ENCODE measurements at places on chromosomes 1 and 21. TPM values are rescaled to one million over a fixed set of nuclear protein-coding genes. Genes with fewer than 3 reads are reported as not detected.
A peak's percentile ranks its signal among the peaks of the same experiment; 100 is the strongest.

DNA sequence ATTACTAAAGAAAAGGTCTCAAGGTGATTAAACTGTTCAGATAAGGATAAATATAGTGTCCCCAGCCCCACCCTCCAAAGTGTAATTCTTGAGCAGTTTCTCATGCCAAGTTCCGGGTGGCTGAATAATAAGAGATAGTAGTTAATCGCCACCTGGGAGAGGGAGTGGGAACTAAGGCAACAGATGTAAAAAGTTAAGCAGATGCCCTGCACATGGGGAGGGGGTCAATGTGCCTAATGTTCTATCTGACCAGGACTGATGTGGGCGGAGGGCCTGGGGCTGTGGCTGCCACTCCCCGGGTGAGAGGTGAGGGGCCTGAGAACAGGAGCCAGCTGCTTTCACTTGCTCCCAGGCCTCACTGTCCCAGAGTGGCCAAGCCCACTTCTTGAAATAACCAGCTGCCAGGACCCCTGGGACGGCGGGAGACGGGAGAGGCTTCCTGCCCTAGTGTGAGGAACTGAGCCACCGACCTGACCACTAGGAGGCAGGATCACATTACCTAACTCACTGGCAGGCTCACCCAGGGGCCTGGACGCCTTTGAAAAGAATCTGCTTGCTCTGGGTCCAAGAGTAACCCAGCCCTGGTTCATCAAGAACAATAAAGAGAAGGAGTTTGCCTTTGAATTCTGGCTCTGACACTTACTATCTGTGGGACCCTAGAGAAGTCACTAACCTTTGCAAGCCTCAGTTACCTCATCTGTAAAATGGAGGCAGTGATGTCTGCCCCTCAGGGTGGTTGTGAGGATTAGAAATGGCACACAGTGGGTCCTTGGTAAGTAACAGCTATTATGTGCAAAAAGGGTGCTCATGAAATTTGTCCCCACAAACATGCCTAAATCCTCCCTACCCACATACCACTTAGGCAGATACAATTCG, 179.2 kb downstream of the ATG4C start:
- no peaks in the 10 kb centered on the region for H3K36me3 ChIP-seq
- no peaks in the 10 kb centered on the region for H3K27me3 ChIP-seq
- H3K4me1 ChIP-seq: no peaks in the 10 kb centered on the region
- no peak overlapping the region for H3K4me3 ChIP-seq
- H3K27ac ChIP-seq: no peak overlapping the region

GRCh38 chr1:46368791-46369190, 25.3 kb upstream of the FAAH start:
- H3K4me1 ChIP-seq: no peaks in the 10 kb centered on the region
- H3K27ac ChIP-seq: no peak overlapping the region
- DNase-seq: no peak
- peaks cover 5% of the 10 kb centered on the region for H3K36me3 ChIP-seq

- DNase-seq: no peak
- H3K36me3 ChIP-seq: no peaks in the 10 kb centered on the region
- H3K4me1 ChIP-seq: no peaks in the 10 kb centered on the region
- H3K27ac ChIP-seq: no peak overlapping the region
Observed at GRCh38 chr1:99648107-99648506, 2.2 kb downstream of the PALMD start.

DNA sequence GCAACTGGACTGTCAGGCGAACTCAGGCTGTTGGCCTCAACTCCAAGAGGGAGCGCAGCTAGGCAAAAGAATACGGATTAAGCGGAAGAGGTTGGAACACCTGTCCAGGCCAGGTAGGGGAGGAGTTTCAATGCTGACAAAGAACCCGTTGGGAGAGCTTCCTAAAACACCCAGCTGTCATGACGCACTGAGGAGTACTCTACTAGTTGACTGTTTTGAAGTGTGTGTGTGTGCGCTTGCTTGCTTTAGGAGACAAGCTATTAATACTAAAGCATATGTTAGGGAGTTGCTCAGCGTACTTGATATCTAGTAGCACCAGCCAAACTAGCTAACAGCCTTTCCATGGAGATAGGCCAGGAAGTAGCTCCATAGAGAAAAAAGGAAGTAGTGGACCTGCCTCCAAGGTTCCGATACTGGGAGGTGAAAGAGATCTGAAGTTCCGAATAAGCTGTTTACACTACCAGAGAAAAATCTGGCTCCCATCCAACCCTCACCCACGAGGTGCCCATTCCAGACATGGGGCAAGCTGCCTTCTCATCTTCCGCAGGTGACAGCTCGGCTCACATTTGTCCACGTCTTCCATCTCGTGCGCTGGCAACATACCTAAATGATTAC, 974 bp upstream of the FNBP1L start:
- no peak overlapping the region for H3K27ac ChIP-seq
- DNase-seq: no peak
- no peaks in the 10 kb centered on the region for H3K4me1 ChIP-seq
- H3K4me3 ChIP-seq: peak overlapping the region; percentile 93

DNA sequence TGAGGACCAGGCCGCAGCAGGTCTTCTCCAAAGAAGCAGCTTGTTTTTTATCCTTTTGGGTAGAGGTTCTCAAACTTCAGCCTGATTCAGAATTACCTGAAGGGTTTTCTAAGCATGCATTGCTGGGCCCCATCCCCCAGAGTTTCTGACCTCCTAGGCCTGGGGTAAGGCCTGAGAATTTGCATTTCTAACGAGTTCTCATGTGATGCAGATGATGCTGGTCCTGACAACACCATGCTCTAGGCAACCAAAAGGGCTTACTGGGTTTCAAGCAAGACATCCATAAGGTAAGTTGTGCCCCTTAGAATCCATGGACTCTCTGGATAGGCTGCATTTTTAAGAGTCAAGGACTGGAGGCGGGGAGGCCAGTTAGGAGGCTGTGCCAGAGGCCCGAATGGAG, 295.1 kb downstream of the HHIPL2 start:
- H3K36me3 ChIP-seq: no peaks in the 10 kb centered on the region
- no peak overlapping the region for H3K27ac ChIP-seq
- DNase-seq: no peak
- H3K4me1 ChIP-seq: no peaks in the 10 kb centered on the region

DNA sequence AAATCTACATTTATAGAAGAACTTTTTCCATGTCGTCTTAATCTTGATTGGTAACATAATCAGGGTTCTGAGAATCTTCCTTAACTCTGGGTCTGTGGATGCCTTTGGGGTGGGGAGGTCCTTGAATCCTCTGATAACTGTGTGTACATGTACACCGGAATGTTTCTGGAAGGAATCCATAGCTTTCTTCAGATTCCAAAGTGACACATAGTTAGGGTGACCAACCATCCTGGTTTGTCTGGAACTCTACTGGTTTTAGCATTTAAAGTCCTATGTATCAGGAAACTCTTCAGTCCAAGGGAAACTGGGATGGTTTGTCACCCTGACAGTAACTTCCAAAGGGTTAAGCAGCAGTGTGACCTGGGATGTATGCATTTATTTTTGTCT, 16.8 kb downstream of the STRIP1 start:
- no peak overlapping the region for H3K4me3 ChIP-seq
- H3K27ac ChIP-seq: no peak overlapping the region
- no peaks in the 10 kb centered on the region for H3K27me3 ChIP-seq

DNA sequence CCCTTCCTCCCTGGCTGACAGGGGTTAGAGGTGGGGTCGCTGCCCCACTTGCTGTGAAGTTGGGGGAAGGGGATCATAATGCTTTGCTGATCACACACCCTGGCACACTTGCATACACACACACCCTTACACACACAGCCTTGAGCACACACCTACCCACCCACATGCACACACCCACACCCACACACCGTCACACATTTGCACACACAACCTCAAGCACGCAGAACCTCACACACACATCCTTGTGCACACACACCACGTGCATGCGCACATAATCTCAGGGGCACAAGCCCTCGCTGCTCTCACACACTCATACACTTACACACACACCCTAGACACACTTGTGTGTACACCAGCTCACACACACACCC, 16.4 kb upstream of the TNFRSF8 start:
- no peak overlapping the region for H3K27ac ChIP-seq
- H3K27me3 ChIP-seq: no peaks in the 10 kb centered on the region
- no peaks in the 10 kb centered on the region for H3K36me3 ChIP-seq
- no peak overlapping the region for H3K4me3 ChIP-seq

Gene TCHH
- 0.27 TPM for total RNA-seq

Gene SPRR2E
- not detected for total RNA-seq

Gene ATP1B1
- 8.4 TPM for total RNA-seq

Gene AMY1A
- not detected for total RNA-seq

Gene CD2
- total RNA-seq: 4.3 TPM
